Stimulated activated CD8-positive, alpha-beta memory T cell treated with anti-CD3 and anti-CD28 coated beads, Interleukin-4, amount 100 ng/mL, for 4 hours (primary cell): ENCODE measurements at places on chromosomes 6 and 20.

- no peak for DNase-seq
Observed at GRCh38 chr6:113629256-113629655, 227.9 kb upstream of the MARCKS start.

DNA sequence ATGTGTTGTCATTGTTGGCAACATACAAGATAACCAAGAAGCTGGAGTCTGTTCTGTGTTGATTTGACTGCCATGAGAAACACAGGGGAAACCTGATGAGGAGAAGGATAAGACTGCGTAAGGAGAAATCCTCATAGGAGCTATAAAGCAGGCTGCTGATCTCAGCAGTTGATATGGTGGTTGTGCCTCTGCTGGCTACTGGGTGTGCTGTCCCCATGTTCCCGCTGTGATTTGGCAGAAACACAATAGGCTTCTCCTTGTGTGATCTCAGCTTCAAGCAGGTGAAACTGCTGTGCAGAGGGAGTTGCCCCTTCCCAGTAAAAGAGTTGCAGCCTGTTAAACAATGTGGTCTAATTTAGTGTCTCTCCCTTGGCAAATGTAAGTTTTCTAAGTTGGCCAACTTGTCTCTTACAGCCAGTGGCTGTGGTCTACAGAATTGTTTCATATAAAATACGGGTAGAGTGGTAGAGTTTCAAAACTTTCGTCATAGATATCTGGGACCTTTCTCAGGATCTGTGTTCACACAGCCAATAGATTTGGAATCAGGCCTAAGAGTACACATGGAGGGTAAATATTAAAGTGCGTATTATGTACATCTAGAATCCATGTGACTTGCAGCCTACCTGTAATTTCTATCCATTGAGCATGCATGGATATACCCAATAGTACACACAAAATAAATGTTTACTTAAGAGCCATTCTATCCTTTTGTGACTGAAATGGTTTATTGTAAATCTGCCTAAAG, 78.4 kb downstream of the RNF144B start:
- no peak for DNase-seq

- no peak for DNase-seq
Observed at GRCh38 chr6:27101824-27102223, 145.7 kb upstream of the PRSS16 start.

DNA sequence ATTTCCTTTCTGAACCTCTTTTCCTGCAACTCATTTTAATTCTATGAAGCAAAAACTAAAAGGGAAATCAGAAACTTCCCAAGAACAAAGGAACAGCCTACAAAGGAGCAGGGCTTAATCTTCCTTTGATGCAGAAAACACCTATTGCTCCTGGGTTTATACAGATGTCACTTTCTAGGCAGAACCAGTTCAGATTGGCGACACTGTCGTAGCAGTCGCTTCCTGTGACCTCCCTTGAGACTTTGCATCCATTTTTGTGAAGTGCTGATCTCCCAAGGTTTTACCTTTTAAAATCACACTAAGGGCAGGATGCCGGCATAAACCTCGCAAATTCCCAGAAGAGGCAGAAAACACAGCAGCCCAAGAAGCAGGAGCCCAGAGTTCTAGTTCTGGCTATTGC, 40.1 kb downstream of the JAG1 start:
- no peak for DNase-seq

DNA sequence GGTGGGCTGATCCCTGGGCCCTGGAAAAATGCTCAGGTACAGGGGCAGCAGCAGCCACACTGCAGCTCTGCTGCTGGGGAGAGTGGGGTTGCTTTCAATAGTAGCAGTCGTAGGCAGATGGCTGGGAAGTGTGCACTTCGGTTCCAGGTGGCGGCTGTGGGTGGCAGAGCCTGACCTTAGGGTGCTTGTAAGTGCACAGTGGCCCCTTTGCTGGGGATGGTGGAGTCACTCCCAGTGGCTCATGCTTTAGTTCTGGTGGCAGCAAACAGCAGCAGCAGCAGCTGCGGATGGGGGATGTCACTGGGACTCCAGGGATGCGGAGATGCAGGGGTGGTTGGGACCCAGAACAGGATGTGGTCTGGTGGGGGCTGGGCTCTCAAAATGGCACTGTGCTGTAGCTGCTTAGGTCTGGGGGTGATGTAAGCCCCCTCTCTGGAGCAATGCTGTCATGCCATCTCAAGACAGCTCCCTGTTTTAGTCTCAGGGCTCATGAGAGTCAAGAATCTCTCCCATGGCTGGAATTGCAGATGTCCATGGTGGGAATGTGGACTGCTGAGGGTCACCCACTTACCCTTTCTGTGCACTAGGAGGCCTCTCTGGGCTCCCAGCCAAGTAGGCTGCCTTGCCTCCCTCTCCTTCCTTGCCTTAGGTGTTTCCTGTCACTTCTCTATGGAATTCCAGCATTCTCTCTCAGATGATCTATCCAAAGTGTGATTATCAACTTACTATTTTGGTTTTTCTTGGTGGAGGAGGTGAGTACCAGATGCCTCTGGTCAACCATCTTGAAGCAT, 146.7 kb upstream of the SLC22A23 start:
- no peak for DNase-seq

- DNase-seq, result no peak
Observed at GRCh38 chr20:53829724-53830521, 236.3 kb upstream of the ZNF217 start.

GRCh38 chr20:41274152-41274551, 43.4 kb downstream of the ZHX3 start:
- no peak for DNase-seq

GRCh38 chr6:91438570-91438969, 851.7 kb upstream of the MAP3K7 start:
- DNase-seq, result no peak

DNA sequence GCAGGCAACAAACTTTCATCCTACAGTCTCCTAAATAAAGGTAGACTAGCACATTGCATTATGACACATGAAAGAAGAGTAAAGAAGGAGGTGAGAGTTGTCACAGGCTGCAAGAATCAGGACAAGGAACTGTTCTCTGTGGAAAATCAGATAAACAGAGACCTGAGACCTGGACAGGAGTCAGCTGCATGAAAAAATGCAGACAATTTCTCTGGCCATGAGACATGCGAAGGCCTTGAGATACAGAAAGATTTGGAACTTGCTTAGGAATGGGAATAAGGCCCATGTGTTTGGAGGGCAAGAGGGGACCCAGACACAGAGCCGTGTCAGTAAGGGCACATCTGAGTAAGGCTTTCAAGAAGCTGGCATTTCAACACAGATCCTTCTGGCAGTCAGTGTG, 674.6 kb upstream of the AGPAT4 start:
- no peak for DNase-seq

- no peak for DNase-seq
Observed at GRCh38 chr6:31903957-31904356, 2.1 kb upstream of the ZBTB12 start.

DNA sequence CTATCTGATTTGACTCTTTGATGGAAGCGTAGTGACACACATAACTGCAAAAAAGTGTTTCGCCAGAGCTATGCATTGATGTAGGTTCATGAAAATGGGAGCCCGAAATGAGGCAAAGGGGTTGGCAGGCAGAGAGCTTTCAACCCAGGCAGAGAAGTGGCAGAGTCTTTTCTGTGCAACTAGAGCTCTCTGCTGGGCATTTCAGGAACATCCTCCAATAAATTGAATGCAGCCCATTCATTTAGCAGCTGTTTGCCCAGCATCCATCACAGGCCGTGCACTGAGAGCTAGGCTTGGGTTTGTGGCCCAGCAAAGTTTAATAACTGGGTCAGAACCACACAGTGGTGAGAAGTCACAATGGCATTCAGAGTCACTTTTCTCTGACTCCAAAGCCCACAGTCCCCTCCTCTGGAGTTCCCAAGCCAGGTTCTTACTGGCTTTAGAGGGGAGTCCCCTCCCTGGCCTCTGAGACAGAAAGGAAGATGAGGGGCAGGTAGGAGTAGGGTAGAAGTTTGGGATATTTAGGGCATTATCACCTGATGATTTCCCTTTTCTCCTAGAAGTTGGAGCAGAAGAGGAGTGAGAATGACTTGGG, 31.8 kb upstream of the ELMO2 start:
- DNase-seq, result no peak

DNA sequence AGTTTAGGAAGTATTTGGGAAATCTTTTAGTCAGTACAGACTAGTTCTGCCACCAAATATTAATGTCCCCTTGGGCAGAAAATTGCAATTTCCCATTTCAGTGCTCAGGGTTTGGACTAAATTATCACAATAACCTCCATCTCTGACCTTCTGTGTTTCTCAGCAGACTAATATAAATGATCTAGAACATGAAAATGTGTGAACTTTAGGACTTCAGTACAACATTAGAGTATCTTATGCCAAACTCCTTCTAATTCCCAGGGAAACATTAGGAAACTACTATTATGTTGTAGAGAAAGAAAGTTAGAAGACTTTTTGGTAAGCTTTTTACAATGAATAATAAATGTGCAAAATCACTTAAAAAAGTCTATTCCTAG, 1087.6 kb upstream of the CITED2 start:
- DNase-seq, result no peak

DNA sequence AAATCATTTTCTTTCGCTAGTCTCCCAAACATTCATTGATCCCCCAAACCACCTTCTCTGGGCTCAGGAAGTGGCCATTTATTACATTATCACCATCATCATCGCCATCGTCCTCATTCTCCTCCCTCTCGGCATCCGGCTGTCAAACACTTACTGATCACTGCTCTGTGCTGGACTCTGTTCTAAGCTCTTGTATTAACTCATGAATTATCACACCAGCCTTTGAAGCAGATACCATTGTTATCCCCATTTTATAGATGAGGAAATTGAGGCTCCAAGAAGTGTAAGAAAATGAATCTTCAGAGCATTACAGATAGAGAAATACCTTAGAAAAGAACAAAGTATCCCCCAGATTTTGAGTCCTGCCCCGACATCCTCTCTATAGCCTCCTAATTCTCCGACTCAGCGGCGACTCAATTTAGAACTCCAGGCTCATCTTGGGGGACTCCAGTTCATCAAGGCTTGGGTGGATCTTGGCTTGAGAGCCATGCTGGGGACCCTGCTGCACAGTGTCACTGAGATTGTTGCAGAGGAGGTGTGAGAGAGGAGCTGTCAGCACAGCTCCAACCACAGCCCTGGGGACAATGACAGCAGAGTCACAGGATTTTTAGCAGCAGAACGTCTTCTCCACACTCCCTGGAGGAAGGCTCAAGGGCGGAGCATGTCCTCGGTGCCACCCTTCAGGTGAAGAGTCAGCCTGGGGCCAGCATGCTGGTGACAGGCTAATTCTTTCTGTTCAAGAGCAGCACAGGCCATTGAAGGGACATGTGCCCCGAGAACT, 6.6 kb upstream of the EEF1E1 start:
- no peak for DNase-seq

DNA sequence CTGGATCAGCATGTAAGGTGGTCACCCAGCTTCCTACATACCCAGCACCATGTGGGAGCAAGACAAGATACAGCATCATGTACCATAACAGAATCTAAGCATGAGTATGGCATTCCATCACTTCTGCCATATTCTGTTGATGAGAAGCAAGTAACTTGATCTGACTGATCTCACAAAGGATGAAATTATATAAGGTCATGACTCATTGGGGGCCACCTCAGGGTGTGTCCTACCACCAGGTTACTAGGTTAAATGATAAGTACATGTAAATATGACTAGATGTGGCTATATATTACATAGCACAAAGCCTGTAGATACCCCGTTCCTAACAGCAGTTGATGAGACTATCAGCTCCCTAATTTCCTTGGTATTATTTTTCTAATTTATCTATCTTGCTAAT, 213.1 kb downstream of the DOK5 start:
- DNase-seq, result no peak

DNA sequence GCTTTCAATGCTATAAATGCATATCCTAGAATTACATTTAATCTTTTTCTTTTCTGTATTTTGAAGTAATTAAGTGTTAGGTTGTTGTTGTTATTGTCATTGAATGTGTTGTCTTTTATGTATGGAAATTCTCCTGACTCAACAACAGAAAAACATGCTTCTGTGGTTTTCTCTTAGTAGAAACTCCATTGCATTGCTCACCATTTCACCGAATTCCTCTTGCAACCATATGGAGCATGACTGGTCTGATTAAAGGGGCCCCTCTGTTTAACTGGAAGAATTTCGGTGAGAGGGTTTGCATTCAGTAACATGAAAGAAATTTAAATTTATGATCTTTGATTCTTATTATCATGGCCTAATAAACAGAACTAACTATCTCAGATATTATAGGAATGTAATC, 454.3 kb upstream of the JARID2 start:
- DNase-seq, result no peak

DNA sequence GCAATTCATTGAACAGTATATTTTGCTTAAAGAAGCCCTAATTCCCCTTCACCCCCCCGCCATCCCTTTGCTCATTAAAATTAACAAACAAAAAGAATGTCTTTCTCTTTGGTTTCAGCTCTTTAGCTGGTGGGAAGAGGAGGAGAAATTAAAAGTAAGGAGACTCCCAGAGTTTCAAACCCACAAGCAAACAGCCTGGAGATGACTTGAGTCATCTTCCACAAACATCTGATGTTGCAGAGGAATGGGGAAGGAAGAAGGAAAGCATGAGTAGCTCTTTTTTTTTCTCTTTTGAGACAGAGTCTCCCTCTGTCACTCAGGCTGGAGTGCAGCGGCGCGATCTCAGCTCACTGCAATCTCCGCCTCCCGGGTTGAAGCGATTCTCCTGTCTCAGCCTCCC, 189.6 kb downstream of the ADAT2 start:
- DNase-seq, result no peak

DNA sequence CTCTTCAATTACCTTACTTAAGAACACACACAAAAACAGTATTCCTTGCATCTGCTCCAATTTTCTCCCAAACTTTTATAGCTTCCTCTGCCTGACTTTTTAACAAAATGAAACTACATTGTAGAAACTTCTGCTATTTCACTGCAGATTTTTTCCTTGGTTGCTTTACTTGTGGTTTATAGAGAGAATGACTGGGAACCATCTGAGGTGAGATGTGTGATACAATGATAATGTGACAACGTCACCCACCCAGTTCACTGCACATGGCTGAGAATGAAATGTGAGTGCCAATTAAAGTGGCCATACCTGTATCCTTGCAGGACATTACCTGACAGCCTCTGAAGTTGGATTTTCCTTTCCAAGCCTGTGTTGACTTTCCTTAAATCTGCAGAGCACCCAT, 258.4 kb downstream of the CD83 start:
- no peak for DNase-seq

DNA sequence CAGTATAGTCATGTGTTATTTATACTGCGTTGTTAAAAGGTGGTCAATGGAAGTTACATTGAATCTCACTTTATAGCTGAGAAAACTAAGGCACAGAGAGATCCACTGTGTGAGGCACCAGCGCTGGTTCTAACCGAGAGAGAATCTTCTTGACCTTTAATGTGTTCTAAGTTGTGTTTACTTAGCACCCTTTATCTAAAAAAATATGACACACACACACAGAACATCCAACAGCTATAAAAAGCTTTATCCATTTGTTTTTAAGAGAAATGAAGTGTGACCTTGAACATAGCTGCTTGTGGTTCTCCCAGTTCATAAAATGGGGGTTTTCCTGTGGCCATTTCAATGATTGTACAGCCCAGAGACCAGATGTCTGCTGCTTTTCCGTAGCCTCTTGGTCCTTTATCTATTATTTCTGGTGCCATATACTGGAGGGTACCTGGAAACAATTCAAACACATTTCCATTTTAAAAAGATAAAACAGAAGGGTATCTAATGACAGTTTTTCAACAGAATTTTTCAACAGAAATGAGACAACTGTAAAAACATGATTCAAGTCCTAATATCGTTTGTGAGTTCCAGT, 54.8 kb upstream of the MAP7 start:
- DNase-seq, result no peak

- no peak for DNase-seq
Observed at GRCh38 chr20:59471653-59472421, 132.5 kb upstream of the PHACTR3 start.

GRCh38 chr6:47729457-47729856, 31.1 kb downstream of the ADGRF4 start:
- DNase-seq, result no peak
